Stimulated activated CD4-positive, alpha-beta T cell treated with anti-CD3 and anti-CD28 coated beads, Interleukin-1b, Interleukin-23, amount 100 ng/mL, for 1 hour (primary cell): ENCODE measurements at places on chromosomes 6 and 20.
A peak's percentile ranks its signal among the peaks of the same experiment; 100 is the strongest.

- DNase-seq = no peak
These were observed 761.7 kb upstream of the FLRT3 start for GRCh38 chr20:15099130-15099529.

GRCh38 chr6:41325446-41326066, 9.9 kb upstream of the NCR2 start:
- no peak for DNase-seq

- DNase-seq = no peak
These were observed 106.3 kb upstream of the SHLD1 start for GRCh38 chr20:5643936-5644335.

- DNase-seq = no peak
These were observed 10.4 kb downstream of the CD40 start for GRCh38 chr20:46128310-46129151.

DNA sequence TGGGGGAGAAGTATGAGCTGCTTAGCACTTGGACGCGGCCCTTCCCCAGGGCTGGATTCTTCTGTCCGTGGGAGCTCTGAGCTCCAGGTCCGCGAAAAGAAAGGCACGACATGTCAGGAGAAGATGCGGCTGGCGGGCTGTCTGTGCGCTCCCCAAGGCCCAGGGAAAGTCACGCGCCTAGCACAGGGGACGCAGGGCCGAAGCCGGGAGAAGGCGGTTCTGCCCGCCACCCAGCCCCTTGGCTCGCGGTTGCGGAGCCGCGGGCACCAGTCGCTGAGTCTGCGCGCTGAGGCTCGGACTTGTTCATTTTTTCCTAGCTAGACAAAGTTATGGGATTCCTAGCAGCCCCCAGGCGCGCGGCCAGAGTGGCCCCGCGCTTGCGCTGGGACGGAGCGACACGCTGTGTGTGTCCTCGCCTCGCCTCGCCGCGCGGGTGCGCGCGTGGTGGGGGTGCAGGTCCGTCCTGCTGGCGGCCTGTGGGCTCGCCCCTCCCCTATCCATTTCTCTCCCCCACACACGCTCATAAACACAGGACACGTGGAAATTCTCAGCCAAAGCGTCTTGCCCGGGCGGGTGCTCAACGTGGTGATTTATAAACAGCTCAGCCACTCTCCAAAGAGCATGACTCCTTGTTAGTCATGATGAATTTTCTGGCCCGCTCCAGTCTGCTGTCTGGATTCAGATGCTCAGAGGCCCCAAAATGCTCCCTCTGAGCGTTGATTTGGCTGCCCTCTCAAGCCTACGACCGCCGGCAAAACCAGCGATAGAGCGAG, 1.9 kb upstream of the POU3F2 start:
- no peak for DNase-seq

GRCh38 chr6:30325873-30326525, 728 bp upstream of the TRIM39 start:
- peak; percentile 7 for DNase-seq

DNA sequence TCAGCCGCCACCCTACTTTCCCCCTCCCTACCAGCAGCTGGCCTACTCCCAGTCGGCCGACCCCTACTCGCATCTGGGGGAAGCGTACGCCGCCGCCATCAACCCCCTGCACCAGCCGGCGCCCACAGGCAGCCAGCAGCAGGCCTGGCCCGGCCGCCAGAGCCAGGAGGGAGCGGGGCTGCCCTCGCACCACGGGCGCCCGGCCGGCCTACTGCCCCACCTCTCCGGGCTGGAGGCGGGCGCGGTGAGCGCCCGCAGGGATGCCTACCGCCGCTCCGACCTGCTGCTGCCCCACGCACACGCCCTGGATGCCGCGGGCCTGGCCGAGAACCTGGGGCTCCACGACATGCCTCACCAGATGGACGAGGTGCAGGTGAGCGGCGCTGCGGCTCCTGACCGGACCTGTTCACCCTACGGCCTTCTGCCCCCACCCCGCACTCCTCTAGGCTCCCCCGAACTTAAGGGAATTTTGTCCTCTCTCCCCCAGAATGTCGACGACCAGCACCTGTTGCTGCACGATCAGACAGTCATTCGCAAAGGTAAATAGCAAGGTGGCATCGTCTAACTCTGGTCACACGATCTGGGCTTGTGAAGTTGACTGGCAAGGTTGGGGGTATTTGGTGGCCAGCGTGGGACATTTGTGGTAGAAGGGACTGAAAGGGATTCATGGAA, 2.3 kb downstream of the TFAP2C start:
- DNase-seq = no peak

DNA sequence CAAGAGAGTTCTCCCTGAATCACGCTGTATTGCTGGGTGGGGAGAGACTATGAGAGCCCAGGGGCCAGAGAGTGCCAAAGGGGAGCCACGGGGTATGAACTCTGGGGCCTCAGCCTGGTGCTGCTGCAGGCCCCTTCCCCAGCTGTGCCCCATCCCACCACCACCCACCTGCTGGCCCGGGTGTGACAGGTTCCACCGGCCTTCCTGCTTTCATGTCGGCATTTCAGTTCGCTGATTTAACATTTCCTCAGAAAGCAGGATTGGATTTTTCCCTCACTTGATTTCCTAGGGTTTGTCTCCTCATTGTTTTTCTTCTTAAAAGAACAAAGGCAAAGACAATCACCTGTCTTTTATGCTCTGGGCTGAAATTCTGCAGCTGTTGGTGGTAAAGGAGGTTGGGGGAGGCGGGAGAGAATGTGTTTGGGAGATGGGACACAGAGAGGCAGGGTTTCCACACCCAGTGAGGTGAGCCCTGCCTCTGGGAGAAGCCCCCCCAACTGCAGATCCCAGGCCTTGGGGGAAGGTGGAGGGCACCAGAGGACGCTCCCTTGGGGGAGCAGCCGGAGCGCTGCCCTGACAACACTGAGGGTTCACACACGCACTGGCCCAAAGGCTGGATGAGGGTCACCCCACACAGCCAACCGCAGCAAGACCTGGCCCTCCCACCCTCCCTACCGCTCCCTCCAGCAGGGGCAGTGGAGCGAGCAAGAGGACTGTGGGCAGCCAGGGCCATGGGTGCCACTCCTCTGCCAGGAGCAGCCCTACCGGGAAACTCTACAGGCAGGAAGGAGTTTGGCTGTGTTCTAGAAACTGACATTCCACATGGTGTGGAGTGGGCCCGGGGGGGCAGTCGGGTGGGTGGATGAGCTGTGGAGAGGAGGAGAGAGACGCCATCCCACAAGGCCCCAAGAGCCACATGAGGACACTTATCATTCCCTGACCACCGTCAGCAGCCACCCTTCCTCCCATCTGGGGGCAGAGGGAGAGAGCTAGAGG, 10.5 kb upstream of the MLN start:
- DNase-seq = no peak

GRCh38 chr20:56211051-56211450, 37.5 kb upstream of the MC3R start:
- no peak for DNase-seq

GRCh38 chr20:37526839-37527637, 638 bp downstream of the BLCAP start:
- no peak for DNase-seq

GRCh38 chr6:152981219-152981618, 1.6 kb downstream of the FBXO5 start:
- no peak for DNase-seq

- DNase-seq = no peak
These were observed 62.0 kb downstream of the MMUT start for GRCh38 chr6:49401063-49401462.

- DNase-seq = no peak
These were observed 29.9 kb upstream of the MTRF1L start for GRCh38 chr6:153032255-153032882.

DNA sequence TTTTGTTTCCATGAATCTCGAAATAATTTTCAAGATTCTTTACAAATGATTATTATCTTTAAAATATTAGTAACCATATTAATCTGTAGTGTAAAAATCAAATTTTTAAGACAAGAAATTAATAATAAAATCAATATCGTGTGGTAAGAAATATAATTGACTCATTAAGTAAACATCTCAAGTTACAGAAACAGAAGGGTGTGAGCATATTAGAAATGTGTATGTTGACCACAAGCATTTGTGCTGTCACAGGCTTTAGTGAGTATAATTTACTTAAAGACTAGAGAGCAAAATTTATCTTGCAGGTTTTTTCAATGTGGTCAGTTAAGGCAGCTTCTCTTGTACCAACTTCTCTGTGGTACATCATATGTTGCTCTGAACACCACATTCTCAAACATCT, 566.5 kb upstream of the IRAK1BP1 start:
- DNase-seq = no peak

- DNase-seq = no peak
These were observed 199.9 kb downstream of the GJA1 start for GRCh38 chr6:121635355-121635754.

DNA sequence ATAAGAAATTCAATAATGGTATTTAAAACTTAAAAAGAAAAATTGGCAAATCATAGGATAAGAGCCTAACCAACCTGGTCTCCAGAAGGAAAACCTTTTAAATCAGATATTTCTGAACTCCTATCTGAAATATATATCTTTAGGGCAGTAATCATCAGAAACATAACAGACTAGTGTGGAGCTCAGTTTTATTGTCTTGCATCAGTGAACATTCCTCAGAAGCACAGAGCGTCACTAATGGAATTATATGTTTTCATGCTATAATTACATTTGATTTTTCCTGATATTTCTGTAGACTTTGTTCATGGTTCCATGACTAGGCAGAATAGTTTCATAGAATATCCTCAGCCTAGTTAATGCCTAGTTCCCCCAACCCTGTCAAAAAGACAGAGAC, 262.2 kb downstream of the EYA4 start:
- DNase-seq = no peak

- no peak for DNase-seq
These were observed 3.6 kb downstream of the GTSF1L start for GRCh38 chr20:43723186-43723585.

DNA sequence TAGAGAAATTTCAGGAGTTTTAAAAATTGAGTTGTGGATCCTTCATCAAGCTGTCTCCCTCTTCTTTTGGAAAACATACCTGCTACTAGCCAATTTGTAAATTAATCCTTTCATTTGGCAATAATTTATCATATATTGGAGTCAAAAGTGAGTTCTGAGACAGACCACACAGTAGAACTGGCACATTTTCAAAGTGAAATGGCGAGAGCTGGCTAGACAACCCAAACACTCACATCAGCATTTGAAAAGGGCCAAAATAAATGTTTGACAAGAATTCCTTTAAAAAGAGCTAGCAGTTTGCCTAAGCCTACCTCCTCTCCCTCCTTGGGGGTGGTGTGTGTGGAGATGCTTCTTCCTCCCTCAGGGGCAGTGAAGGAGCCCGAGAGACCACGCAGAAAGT, 47.9 kb upstream of the KCNK16 start:
- no peak for DNase-seq

- no peak for DNase-seq
These were observed 19.0 kb downstream of the HECA start for GRCh38 chr6:139153855-139154254.

- DNase-seq = no peak
These were observed 25.6 kb upstream of the IER3 start for GRCh38 chr6:30769853-30770524.

DNA sequence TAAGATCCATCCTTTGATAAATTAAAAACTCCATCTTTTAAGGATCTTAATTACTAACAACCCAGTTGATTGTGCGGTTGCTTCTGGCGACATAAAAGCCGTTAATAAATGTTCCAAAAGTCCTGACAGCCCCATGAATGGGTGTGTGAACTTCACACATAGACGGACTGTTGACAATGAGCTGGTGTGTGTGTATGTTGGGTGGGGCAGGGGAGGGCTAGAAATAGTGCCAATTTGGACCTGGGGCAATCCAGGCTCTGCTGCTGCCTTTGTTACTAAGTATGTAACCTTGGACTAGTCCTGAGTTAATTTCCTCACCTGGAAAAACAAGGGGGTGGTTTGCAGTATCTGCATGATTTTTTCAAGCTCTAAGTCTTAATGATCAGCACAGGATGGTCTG, 4.2 kb downstream of the MAS1 start:
- no peak for DNase-seq

DNA sequence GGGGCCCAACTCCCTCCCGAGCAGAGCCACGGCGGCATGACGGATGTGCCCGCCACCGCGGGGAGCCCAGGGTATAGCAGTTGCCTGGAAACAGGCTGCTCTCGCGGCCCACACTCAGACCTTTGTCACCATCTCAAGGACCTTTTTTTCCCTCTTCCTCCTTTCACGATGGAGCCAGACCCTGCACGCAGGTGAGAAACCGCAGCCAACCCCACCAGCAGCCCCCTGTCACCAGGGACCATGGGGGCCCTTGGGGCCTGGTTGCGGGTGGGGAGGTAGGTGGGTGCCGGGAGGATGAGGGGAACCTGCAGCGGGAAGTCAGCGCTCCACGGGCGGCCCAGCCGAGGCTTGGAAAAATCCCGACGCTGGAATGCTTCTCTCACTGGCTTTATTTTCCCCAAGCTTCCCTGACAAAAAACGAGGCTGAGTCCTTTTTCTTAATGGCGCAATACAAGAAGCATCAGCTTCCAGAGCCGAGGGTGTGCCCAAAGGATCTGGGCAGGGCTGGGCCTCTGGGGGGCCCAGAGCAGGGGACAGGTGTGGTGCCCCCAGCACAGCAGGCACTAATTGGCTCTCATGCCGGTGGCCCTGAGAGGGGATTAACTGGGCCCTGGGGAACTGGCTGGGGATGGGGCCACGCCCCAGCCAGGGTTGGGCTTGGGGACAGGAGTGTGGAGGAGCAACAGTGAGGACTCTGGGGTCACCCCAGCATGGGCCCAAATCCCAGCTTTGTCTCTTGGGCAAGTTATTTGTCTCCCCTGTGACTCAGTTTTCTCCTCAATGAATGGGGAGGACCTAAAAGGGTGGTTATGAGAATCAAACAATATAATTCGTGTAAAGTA, 23.9 kb downstream of the NOL4L start:
- DNase-seq = no peak

GRCh38 chr6:77650098-77650663, 2.7 kb upstream of the MEI4 start:
- no peak for DNase-seq

GRCh38 chr20:32387252-32387651, 29.1 kb downstream of the ASXL1 start:
- DNase-seq = no peak

DNA sequence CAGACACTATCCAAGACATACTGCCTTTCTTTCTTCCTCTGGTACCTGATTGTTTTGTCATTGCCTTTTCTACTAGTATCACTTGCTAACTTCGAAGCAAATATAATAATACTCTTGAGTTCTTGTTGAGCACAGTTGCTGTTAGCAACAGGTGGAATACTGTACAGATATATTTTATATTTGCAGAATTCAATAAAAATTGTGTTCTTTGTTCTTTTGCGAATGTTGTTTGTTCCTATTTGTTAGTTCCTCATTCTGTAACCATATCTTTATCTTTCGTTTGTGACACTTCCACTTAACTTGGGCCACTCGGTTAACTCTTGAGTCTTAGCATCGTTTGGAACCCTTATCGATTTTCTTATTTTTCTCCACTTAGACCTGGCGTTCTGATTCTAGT, 868 bp downstream of the CYB5R4 start:
- DNase-seq = no peak

- DNase-seq = no peak
These were observed 859.4 kb downstream of the MAFB start for GRCh38 chr20:39829661-39830060.

- DNase-seq = no peak
These were observed 165.6 kb downstream of the FOXA2 start for GRCh38 chr20:22418738-22419137.
